IMR-90 (cell line): ENCODE measurements at places on chromosomes 1 and 21. TPM values are rescaled to one million over a fixed set of nuclear protein-coding genes. Genes with fewer than 3 reads are reported as not detected.

- no peak overlapping the region for H3K27ac ChIP-seq
- H3K4me3 ChIP-seq, result no peak overlapping the region
- no peaks in the 10 kb centered on the region for H3K36me3 ChIP-seq
- DNase-seq, result no peak
- no peaks in the 10 kb centered on the region; the same call in 1 of the 2 replicates for H3K4me1 ChIP-seq
- no peaks in the 10 kb centered on the region; the same call in 1 of the 2 replicates for H3K27me3 ChIP-seq
Measured at GRCh38 chr1:28792644-28793121, 19.3 kb upstream of the OPRD1 start.

DNA sequence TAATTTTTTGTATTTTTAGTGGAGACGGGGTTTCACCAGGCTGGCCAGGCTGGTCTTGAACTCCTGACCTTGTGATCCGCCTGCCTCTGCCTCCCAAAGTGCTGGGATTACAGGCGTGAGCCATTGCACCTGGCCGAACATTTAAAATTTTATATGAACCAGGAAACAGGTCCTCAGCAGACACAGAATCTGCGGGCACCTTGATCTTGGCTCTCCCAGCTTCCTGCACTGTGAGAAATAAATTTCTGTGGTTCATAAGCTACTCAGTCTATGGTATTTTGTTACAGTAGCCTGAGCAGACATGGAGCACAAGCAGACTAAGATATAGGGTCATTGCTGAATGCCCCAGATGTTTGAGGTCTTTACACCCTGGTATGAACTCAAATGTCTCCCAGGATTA is 23.6 kb upstream of the CTH start:
- H3K4me3 ChIP-seq, result no peak overlapping the region
- peaks cover 1% of the 10 kb centered on the region; the same call in 1 of the 2 replicates for H3K27me3 ChIP-seq
- no peak overlapping the region for H3K27ac ChIP-seq
- no peaks in the 10 kb centered on the region for H3K36me3 ChIP-seq
- no peak for DNase-seq
- H3K4me1 ChIP-seq, result no peaks in the 10 kb centered on the region

- H3K27ac ChIP-seq, result no peak overlapping the region
- H3K4me3 ChIP-seq, result no peak overlapping the region
- H3K27me3 ChIP-seq, result no peaks in the 10 kb centered on the region
- DNase-seq, result no peak
- H3K36me3 ChIP-seq, result no peaks in the 10 kb centered on the region
Measured at GRCh38 chr1:214553142-214553710, 1.8 kb upstream of the PTPN14 start.

DNA sequence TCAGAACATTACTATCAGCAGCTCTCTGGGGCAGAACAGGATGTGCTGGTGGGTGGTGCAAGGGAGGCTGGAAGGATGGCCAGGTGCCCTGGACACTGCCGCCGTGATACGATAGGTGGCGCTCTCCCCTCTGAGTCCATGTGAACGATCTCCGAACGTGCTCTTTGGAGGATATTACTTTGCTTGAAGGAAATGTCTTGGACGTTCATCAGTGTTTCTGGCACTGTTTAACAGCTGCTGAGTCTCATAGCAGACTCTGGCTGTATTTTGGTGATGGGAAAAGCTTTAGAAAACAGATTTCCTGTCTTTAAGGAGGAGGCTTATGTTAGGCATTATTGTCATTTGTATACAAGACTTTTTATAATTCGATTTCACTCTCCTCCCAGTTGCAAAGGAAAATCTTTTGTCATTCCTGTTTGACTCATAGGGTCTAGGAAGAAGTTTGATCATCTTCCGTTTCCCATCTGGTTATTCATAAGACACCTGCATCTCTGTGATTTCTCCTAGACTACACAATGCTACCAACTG is 386.2 kb upstream of the ADGRL2 start:
- no peaks in the 10 kb centered on the region for H3K36me3 ChIP-seq
- no peaks in the 10 kb centered on the region for H3K4me1 ChIP-seq
- no peak overlapping the region for H3K27ac ChIP-seq
- peak; percentile 23 for DNase-seq

GRCh38 chr1:96934282-96934681 is 212.7 kb downstream of the PTBP2 start:
- no peak overlapping the region for H3K27ac ChIP-seq
- H3K36me3 ChIP-seq, result no peaks in the 10 kb centered on the region
- DNase-seq, result no peak

GRCh38 chr1:89608984-89609725 is 23.8 kb upstream of the LRRC8C start:
- no peak overlapping the region for H3K27ac ChIP-seq
- H3K36me3 ChIP-seq, result no peaks in the 10 kb centered on the region
- H3K27me3 ChIP-seq, result no peaks in the 10 kb centered on the region
- H3K4me3 ChIP-seq, result no peak overlapping the region
- peaks cover 3% of the 10 kb centered on the region for H3K4me1 ChIP-seq
- DNase-seq, result no peak

GRCh38 chr1:231408528-231409094 is 13.5 kb downstream of the EGLN1 start:
- H3K4me1 ChIP-seq, result peaks cover 12% of the 10 kb centered on the region
- H3K4me3 ChIP-seq, result no peak overlapping the region
- no peak overlapping the region for H3K27ac ChIP-seq
- peaks cover 3% of the 10 kb centered on the region; the same call in 1 of the 2 replicates for H3K36me3 ChIP-seq

GRCh38 chr1:158246650-158247049 is 7.6 kb upstream of the CD1A start:
- no peak for DNase-seq
- H3K27me3 ChIP-seq, result no peaks in the 10 kb centered on the region
- H3K4me3 ChIP-seq, result no peak overlapping the region

DNA sequence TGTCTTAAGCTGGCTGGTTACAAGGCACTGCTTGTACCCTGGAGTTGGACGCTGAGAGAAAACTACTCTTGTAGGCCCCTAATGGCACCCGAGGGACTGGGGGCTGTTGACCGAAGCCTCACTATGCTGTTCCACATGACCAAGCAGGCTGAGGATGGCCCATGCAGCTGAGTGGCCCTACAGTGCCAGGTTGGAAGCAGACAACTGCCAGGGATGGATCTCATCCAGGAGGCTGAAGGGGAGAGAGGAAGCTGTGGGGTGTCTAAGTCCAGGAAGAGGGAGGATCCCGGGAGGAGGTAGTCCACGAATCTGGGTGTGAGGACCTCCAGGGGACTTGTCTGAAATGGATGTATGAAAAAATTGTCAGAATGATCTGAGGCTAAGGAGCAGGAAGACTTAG is 45.8 kb downstream of the FOXD2 start:
- H3K27me3 ChIP-seq, result peaks cover 1% of the 10 kb centered on the region
- no peaks in the 10 kb centered on the region for H3K4me1 ChIP-seq
- DNase-seq, result no peak
- no peak overlapping the region for H3K27ac ChIP-seq

Gene CNTN2
- total RNA-seq, result 0.28 TPM in 1 of 2 replicates, not detected in the other

Gene IL12RB2
- not detected in 2 replicates for total RNA-seq

Gene KRTAP11-1
- total RNA-seq, result not detected in 2 replicates

Gene MROH7
- total RNA-seq, result not detected in 2 replicates
